Mammary epithelial cell (primary cell): ENCODE measurements at places on chromosomes 5 and 9.

DNA sequence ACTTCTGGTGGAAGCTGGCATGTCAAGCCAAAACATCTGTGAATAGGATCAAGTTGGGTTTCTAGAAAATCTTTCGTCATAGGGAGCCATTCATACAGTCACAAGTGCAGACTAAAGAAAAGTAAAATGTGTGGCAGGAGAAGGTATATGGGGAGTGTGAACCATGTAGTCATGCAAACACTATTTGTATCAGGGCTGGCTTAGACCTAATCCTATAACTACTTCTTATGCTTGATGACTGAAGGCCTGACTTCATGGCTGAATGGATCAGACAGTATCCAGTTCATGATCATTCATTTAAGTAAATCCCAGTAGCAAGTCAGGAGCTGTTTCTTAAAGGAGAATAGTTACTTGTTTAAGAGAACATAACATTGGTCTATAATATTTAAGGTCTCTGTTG, 63.8 kb upstream of the DAPK1 start:
- peak; percentile 8 for DNase-seq

GRCh38 chr9:126439883-126440653, 113.4 kb downstream of the MVB12B start:
- no peak for DNase-seq

DNA sequence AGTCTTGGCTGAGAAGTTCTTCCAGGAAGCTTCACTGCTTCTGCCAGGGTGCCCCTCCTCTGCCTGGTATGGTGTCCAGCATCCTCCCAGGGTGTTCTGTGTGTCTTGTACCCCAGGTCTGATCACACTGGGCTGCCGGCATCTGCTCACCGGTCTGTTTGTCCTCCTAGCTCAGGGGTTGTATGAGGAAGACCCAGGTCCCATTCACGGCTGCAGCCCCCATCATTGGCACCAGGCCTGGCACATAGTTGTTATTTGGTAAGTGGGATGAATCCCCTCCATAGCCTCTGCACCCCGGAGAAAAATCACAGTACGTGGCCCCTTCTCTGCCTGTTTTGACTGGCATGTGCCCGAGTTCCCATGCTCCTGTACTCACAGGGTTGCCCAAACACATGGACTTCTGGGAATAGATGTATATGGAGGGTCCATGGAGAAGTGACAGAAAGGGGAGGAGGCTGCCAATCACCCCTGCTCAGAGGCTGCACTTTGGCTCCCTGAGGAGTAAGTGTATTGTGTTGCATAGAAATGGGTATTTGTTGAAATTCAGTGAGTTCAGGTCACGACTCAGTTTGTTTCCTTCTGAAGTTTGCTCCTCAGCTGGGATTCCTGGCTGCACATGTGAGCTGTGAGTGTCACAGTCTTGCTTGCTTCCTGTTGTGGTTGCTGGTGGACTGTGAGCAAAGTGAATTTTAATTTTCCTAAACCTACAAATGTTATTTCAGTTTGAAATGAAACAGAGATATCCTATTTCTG, 96.2 kb downstream of the HSPA4 start:
- DNase-seq, result no peak

DNA sequence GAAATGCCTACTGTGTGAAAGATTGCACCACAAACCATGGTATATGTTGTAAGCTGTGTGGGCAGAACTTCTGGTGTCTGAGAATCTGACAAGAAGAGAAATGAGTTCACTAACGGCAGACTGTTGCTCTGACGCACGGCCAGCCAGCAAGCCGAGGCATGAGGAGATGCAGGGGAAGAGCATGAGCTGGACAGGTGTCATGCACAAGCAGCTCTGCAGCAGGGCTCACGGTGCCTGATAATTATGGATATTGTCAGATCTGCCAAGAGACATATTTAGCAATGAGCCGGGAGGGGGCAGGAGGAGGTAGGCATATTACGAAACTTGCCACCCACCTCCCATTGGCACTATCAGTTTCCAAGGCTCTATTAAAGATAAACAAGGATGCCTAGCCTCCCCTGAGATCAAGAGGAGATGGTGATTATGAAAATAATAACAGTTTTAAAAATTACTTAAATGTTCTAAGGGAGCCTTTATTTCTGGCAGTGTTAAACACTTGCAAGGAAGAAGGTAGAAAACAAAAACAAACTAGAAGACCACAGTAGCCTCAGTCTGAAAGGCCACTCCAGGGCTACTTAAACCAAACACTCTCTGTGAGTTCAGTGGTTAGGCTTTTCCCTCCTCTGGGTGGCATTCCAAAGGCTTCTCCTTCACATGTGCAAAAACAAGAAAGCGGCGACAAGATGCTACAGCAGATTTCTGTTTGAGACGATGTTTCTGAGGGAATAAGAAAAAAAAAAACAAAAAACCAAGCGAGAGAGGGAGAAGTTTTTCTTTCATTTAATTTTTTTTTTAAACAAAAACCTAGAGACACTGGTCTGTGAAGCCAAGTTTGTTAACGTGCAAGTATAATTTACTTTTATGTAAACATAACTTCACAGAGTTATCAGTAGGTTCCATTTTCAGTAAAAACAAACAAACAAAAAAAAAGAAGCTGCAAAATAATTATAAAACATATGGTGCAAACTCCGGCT, 339.5 kb downstream of the BNC2 start:
- peak; percentile 97 for DNase-seq

DNA sequence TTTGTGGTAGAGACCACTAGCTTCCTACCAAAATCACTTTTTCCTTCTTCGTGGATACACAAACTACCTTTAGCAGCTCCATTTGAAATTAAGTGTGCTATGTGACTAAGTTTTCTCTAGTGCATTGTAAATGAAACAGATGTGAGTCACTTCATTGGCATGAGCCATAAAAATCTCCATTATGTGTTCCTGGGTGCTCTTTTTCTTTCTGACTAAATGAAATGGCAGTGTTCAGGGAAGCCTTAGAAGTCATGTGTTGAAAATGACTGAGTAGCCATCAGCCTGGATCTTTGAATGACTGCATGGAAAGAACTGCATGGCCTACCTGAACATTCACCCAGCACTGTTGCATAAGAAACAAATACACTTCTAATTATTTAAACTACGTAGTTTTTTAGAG, 107.9 kb downstream of the NDUFAF2 start:
- DNase-seq, result peak; percentile 93

DNA sequence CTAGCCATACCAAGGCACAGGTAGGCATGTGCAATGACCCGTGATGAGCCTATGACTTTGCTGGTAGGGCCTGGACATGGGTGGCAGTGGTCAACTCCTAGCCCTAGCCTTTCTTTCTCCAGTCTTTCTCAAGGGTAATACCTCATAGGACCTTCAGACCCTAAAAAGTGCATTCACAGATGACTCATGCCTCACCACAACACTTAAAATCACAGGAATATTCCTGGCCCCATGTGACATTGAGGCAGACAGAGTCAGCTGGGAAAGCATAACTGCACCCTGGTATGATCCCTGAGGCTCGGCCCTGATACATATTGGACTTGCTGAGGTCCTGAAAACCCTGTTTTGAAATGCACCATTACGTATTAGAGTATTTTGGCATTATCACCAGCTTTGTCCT, 449.5 kb downstream of the HINT1 start:
- peak; percentile 24 for DNase-seq

- no peak for DNase-seq
Observed at GRCh38 chr5:102777099-102777498, 22.0 kb downstream of the PAM start.

GRCh38 chr9:18255158-18255629, 218.8 kb upstream of the ADAMTSL1 start:
- DNase-seq, result peak; percentile 55

DNA sequence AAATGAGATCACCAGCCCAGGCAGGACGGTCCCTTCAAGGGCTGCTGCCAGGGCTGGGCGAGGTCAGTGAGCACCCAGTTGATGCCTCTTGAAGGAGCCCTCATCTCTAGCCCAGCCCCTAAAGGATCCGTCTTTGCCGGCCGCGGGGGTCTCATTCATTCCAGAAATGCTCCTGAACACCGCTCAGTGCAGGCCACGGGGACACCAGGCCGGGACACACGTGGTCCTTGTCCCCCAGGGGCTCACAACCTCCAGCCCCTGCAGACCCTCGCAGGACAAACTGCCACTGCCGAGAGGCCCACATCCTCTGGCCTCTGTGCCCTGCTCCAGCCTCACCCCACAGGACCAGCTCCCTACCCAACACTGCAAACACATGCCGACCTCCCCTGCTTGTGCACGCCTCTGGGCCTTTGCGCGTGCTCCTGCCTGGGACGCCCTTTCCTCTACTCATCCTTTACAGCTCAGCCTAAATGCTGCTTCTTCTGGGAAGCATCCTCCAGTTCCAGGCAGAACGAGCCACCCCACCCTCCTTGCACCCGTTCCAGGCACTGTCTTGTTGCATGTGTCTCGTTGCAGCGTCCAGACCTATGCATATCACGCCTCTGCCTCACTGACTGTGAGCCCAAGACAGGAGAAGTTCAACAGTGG, 10.3 kb upstream of the LAMC3 start:
- DNase-seq, result no peak

DNA sequence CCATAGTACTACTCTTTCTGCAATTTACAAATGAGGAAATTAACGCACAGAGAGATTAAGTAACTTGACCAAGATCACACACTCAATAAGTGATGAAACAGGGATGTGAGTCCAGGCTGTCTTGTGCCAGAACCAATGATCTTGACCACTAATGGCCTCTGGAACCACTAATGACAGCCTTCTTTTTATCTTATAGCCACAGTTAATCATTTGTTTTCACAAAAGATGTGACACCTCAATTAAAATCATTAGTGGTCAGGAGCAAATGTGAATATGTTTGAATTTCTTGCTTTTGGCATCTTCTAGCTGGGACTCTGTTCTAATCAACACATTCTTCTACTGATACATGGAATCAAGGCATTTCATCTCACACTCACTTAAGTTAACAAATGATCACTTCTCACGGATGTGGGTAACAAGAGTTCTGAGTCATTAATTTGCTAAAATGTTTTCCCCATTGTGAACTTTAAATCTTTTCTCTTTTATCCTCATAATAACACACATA, 102.7 kb upstream of the CD180 start:
- no peak for DNase-seq

DNA sequence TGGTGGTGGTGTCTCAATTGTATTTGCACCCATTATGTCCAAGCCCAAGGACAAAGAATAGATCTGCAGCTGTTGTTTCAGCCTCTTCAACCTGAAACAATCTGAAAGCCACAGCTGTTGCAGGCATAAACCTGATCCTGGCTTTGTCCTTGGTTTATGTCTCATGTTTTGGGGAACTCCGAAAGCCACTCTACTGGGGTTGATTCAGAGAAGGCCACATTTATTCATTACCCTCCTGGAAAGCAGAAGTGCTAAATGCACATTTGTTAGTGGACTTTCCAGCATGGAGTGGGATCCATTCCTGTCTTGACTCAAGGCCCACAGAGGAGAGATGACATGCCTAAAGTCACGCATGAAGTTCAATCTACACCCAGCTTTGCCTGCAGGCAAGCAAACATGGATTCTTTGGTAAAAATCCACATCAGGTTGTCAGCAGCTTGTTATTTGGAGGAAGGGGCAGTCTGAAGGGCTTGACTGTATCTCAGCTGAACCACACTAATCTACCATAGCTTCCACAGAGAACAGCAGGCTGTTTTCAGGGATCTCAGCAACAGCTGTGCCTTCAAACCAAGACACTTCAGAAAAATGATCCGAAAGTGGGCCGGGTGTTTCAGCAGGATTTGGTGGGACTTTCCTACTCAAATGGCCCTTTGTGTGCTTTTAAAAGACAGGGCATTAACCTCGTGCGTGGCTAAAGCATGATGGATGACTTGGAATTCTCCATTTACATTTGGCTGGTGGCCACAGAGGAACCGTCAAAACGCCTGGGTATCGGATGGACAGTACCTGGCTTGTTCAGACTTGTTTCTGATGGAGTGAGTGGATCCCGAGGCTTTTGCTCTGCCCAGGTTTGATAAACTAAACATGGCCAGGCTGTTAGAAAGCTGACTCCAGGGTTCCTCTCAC, 36.2 kb upstream of the ADAM19 start:
- peak; percentile 97 for DNase-seq

GRCh38 chr5:131899686-131900085, 45.8 kb downstream of the MEIKIN start:
- DNase-seq, result no peak

DNA sequence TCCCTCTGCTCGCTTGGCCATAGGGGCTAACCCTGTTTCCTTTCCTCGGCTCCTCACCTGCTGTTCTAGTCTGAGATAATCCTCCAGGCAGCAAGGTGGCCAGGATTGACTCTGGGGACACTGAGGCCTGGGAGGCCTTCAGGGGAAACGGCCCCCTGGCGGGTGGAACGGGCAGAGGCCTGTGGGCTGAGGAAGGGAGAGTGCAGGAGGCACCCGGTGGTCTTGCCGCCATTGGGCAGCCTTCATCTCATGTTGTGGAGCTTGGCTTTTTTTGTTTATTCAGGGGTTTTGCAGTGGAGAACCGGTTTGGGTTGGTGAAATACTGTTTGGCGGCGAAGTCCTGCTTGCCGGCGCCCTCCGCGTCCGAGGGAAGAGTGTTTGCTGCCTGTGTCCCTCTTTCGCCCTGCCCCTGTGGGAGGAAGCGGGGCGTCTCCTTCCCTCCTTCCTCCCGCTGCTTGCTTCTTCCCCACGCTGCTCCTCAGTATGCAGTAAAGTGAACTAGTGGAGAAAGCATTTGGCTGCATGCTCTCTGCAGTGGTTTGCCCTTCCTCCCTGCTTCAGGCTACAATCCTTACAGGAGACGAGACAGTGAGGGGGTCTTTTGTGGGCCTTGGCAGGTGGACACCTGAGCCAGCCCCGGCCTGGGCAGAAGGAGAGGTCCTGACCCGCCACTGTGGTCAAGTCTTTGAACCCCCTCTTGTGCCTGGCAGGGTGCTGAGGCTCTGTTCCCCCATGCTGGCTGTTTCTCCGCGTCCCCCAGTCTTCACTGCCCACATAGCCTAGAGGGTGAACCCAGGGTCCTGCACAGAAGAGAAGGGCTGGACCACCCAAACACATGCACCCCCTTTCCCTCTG, 30.8 kb upstream of the PRDM12 start:
- DNase-seq, result no peak

DNA sequence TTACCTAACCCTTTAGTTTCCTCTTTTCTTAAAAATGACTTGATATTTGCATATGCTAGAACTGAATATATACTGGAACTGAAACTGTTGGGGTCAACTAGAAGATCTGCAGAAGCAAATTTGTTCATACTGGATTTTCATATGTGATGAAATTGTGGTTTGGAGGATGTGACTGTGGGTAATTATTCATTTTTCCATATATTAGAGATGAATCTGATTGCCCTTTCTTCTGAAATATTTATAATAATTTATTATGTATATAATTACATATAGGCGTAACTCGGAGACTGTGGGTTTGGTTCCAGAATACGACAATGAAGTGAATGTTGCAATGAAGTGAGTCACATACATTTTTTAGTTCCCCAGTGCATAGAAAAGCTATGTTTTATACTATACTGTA, 149.1 kb downstream of the ATP10B start:
- peak; percentile 14 for DNase-seq

- no peak for DNase-seq
Observed at GRCh38 chr9:17936365-17936764, 357.5 kb downstream of the SH3GL2 start.

- no peak for DNase-seq
Observed at GRCh38 chr9:105198865-105199264, 45.6 kb upstream of the SLC44A1 start.

DNA sequence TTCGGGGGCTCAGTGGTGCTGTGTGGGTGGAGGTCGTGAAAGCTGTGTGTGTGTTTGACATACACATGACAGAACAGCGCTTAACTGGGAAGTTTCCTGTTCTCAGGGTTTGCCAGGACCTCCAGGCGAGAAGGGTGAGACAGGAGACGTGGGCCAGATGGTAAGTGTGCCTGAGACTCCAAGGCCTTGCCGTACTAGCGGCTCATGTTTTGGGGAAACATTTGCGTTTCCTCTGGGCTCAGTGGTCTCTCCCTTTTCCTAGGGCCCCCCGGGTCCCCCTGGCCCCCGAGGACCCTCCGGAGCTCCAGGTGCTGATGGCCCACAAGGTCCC, 68.3 kb upstream of the FCN2 start:
- no peak for DNase-seq
